GM12892 (cell line): ENCODE measurements at places on chromosomes 4 and X.

DNA sequence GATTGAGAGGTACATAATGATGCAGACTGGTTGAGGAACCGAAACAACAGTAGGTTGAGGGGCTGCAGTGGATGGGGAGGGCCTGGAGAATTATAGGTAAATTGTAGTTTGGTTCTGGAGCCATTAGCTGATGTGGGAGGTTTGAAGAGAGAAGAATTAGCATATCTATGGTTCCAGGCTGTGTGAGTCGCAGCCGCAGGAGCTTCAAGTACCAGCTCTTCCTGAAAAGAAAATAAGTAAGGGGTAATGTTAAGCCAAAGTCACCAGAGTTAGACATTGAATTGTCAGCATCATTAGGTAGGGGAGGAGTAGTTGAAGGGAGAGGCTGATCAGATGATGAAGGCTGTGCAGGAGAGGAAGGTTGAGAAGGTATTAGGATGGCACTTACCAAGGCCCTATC is 29.5 kb downstream of the PF4 start:
- no peak for DNase-seq

DNA sequence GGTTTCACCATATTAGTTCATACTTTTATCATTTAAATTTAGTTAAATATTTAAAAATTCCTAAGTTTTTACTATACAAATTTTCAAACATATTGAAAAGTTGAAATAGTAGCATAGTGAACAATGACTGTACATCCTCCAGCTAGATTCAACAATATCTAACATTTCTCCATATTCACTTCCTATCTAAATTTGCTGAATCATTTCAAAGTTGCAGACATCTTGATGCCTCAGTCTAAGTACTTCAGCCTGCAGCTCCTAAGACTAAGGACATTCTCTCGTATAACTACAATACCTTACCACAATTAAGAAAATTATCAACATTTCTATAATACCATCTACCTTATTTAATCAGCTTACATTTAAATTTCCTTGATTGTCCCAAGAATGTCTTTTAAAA is 132.7 kb downstream of the TMEM164 start:
- DNase-seq, result no peak

GRCh38 chr4:156799121-156799589 is 172.4 kb downstream of the PDGFC start:
- DNase-seq, result no peak

DNA sequence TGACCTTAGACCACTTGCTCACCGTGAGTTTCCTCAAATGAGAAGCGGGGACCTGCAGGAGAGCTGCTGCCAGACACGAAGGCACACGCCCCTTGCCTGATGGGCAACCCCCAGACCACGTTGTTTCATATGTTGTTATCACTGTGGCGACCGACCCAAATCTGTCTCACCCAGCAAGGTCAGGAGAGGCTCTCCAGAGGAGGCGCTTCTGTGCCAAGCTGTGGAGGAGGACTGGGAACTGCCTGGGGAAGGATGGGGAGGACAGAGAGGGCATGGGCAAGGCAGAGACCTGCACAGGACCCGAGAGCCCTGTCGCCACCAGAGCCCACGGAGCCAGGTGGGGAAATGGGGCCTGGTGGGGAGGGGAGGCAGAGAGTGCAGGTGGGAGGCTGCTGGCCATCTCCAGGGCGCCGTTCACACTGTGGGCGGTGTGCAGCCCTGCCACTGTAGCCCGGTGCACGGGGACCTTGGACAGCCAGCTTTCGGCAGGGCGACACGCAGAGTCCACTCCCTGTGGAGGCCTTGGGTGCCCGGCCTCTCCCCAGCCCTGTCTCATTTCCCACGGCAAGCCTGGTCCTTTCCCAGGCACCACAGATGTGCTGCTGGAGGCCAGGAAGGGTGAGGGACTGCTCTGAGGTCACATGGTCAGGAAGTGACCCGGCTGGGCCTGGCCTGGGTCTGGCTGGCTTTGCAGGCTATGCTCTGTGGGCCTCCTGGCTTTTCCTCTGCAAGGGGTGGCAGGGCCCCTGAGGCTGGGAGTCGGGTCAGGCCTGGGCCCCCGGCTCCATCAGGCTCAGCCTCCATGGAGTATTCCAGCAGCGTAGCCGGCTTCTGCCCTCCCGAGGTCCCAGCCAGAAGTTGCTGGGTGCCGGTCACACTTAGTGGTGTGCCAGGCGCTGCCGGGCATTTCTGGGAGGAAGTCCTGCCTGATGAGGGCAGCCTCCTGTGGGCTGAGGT is 3.2 kb downstream of the HTRA3 start:
- DNase-seq, result no peak

DNA sequence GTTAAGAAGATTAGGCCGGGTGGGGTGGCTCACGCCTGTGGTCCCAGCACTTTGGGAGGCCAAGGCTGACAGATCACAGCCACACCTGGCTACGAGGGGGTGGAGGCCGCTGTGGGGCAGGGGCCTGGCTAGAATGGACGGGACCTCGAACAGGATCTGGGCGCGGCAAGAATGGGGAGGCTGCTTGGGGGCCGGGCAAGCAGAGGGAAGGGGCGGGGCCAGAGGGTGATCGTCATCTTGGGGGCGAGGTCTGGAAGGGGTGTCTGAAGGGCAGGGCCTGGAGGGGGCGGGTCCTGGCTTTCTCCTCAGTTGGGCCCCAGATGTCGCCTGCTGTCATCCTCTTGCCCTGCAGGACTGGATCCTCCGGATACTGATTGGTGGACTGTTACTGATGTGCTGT is 57.3 kb upstream of the ENPEP start:
- DNase-seq, result no peak
